T-helper 22 cell (primary cell): ENCODE measurements at places on chromosomes 2 and 18.

DNA sequence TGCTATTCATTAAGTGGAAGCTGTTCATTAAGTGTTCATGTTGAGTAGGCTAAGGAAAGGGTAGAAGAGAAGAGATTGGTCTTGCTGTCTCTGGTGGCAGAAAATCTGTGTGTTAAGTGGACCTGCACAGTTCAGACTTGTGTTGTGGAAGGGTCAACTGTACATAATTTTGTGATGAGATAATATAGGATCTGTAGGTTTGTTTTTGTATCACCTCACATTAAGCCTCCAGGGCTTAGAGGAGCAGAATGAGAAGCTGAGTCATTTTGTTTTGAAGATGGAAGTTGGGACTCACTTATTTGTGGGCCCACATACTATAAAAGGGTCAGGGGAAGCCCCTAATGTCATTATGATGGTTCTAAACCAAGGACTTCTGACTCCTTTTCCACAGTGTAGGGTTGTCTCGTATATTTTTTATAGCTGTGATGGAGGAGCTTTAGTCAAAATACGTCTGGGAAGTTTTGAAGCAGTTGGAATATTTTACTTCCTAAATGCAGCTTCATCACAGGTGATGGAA, 18.2 kb downstream of the PMS1 start:
- DNase-seq, result no peak

- no peak for DNase-seq
Measured at GRCh38 chr18:4308576-4308975, 146.5 kb downstream of the DLGAP1 start.

DNA sequence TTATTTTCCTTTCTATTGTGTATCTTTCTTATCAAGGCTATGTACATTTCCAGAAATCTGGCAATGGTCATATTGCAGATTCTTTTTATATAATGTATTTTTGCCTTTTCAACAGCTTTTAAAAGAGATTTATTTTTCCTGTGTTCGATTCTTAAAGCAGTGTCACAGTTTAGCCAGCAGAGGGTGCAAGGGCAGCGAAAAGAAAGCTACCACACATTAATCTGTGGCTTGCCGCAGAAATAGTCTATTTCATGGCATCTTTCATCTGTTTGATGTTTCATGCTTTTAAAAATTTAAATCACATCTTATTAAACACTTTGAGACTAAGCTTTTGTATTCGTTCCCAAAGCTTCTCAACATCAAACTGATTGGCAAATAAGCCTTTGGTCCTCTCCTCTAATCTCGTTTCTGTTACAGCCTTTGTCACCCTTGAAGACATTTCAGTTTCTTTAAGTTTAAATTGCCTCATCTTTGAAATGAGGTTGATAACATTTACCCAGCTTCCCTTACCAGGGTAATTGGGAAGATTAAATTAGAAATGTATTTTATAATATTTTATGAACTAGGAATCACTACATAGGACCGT, 73.3 kb downstream of the PIK3C3 start:
- no peak for DNase-seq

GRCh38 chr2:54981385-54981784, 68.9 kb downstream of the RTN4 start:
- DNase-seq, result no peak

GRCh38 chr2:202178346-202178958, 59.9 kb downstream of the SUMO1 start:
- no peak for DNase-seq

- DNase-seq, result no peak
Measured at GRCh38 chr2:69097148-69097610, 84.2 kb downstream of the ANTXR1 start.

GRCh38 chr2:260507-261161, 3.2 kb downstream of the SH3YL1 start:
- no peak for DNase-seq

DNA sequence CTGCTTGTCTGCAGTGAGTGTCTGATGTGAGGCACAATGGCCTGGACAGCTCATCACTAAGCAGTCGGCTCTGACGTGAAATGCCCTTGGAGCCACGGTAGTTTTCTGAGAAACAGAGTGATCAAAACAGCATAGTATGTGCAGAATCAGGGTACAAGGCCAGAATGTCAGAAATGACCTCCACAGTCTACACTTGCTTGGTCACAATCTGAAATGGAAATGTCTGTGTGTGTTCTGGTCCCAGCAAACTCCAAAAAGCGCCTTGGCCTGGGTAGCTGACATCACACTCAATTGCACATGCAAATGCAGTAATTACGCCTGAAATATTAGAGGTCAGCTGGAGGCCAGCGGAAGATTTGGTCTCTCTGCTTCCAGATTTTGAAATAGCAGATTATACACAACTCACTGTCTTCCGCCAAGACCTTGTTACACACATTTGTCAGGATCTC, 95.4 kb downstream of the CTAGE1 start:
- no peak for DNase-seq

DNA sequence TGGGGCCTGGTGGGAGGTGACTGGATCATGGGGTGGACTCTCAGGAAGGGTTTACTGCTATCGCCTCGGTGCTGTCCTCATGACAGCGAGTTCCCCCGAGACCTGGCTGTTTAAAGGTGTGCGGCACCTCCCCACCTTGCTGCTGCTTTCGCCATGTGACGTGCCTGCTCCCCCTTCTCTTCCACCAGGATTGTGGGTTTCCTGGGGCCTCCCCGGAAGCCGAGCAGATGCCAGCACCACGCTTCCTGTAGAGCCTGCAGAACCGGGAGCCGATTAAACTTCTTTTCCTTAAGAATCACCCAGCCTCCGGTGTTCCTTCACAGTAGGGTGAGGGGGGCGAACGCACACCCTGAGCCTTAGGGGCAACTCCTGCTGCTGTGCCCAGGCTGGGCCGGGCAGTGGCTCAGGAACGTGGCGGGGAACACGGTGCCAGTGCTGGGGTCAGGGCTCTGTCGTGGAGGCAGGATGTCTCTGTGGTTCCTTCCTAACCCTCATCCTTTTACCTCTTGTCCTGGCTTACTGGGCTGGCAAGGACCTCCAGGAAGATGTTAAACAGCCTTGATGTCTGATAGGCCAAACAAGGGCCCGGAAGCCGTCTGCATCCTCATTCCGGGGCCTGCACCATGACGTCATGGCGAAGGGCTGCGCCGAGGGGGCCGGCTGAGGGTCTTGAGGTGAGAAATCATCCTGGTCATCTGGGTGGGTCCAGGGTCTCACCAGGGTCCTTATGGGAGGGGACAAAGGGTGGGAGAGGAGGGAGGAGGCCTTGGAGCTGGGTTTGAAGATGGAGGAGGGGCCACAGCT, 12.7 kb downstream of the NEU4 start:
- DNase-seq, result no peak

- no peak for DNase-seq
Measured at GRCh38 chr2:39506215-39506614, 69.1 kb upstream of the MAP4K3 start.

- no peak for DNase-seq
Measured at GRCh38 chr18:26756556-26756955, 109.0 kb downstream of the AQP4 start.

DNA sequence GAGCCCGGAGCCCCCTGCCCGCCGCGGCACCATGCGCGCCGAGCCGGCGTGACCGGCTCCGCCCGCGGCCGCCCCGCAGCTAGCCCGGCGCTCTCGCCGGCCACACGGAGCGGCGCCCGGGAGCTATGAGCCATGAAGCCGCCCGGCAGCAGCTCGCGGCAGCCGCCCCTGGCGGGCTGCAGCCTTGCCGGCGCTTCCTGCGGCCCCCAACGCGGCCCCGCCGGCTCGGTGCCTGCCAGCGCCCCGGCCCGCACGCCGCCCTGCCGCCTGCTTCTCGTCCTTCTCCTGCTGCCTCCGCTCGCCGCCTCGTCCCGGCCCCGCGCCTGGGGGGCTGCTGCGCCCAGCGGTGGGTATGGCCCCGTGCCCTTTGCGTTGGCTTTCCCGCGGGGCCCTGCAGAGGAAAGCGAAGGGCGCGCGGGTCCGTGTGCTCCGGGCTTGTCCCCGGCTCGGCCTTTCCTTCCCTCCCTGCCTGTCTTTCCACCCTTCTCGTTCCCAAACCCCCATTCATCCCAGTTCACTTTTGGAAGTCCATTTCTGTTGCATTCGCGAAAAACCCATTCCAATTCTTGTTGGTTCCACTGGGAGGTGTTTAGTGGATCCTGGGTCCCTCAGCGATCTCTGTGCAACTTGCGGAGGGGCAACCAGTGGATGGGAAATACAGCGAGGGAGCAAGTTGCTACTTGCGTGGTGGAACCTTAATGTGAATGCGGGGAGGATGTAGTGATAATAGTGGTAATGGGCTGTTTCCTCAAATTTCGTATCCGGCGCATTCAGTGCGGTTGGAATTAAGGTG, 599 bp downstream of the ADAM23 start:
- DNase-seq, result no peak

DNA sequence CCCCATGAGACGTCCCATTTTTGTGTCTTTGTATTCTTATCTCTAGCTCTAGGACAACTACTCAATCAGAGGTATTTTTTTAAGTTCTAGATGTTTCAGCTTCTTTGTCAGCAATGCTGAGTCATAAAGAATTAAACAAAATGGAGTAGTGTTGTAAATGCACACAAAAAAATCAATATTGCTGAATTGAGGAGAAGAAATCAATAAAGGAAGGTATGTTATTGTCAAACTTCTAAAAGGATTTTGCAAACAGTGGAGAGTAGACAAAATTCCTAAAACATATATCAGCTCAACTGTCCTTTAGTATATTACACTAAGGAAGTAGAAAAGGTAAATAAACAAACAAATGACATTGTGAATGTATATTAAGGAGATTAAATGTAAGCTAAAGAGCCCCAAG, 726.1 kb upstream of the NRXN1 start:
- no peak for DNase-seq

DNA sequence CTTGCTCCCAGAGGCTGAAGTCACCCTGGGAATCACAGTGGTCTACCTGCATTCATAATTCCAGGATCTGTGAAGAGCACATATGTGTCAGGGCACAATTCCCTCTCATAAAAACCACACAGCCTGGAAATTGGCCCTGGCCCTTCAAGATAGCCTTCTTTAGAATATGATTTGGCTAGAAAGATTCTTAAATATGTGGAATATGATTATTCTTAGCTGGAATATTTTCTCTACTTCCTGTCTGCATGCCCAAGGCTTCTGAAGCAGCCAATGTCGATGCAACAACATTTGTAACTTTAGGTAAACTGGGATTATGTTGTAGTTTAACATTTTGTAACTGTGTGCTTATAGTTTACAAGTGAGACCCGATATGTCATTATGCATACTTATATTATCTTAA, 24.2 kb downstream of the ICOS start:
- no peak for DNase-seq

DNA sequence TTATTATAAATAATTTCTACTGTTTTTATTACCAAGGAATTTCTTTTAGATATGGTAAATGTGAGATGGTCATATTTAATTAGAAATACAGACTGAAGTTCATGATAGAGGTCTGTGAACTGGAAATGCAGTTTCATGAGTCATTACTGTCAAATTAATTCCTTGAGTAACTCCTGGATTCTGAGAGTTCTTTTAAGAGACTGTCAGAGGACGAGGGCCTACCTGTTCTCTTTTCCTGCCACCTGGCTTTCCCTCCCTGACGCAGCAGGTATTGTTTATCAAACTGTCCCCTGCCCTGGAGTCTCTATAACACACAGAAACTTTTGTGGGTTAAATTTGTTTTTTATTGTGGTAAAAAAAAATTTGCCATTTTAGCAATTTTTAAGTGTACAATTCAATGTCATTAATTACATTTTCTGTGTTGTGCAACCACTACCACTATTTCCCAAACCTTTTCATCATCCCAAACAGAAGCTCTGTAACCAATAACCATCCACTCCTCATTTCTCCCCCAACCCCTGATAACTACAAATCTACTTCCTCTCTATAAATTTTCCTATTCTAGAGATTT, 142.6 kb downstream of the DIS3L2 start:
- DNase-seq, result no peak

DNA sequence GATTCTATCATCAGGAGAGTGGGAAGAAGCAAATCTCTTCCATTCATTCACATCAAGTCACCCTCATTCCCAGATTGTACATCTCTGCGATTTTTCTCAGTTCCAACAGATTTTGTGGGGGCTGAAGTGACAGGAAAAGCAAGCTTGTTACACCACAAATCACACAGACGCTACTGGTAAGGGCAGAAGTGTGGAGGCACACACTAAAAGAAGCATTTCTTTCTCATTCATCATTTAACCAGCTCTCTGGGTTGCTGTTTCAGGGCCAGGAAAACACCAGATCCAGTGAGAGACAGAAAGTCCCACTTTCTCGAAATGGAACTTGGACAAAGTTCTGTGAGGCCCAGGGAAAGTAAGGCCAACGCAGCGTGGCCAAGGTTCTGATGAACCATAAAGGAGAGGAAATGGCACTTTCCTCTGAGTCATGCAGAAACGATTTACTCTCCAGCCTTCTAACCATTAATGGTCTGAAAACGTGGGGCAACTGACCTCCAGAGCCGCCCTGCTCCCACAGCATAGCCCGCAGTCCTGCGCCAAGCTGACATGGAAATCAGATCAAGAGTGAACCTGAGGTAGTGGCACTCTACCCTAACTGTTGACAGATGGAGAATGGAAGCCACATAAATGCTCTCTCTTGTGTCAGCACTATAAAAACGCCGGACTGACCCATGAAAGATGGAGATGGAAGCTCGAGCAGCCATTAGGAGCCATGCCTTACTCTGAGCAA, 191.0 kb downstream of the C1D start:
- DNase-seq, result no peak

GRCh38 chr2:39629646-39630045, 36.1 kb upstream of the TMEM178A start:
- no peak for DNase-seq
